ENCODE measurements at places on chromosomes 7 and 10.
A peak's percentile ranks its signal among the peaks of the same experiment; 100 is the strongest.

- DNase-seq = no peak
Observed at GRCh38 chr10:49149881-49150280, 16.1 kb upstream of the FAM170B start.

DNA sequence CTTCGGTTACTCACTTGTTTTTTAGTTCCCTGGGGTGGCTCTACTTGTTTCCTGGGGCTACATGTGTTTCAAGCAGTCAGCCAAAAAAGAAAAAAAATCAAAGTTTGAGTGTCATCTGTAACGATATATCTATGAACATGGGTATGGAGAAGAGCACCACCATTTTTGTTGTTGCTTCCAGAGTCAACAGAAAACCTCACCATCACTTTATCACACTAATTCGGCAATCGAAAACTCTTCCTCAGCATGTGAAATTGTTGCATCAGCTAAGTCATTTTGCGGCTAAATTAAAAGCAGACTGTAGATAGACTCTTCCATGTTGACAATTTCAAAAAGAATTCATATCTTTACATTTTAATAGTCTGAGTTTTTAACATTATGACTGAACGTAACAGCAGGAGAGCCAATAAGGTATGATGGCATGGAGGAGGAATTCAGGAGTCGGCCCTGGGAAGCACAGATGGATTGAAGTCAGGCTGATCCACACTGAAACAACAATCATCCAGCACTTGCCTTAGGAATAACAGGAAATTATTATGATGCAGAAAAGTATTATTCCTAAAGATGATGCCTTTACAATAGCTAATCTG is 455.7 kb upstream of the KLF6 start:
- no peak for DNase-seq

DNA sequence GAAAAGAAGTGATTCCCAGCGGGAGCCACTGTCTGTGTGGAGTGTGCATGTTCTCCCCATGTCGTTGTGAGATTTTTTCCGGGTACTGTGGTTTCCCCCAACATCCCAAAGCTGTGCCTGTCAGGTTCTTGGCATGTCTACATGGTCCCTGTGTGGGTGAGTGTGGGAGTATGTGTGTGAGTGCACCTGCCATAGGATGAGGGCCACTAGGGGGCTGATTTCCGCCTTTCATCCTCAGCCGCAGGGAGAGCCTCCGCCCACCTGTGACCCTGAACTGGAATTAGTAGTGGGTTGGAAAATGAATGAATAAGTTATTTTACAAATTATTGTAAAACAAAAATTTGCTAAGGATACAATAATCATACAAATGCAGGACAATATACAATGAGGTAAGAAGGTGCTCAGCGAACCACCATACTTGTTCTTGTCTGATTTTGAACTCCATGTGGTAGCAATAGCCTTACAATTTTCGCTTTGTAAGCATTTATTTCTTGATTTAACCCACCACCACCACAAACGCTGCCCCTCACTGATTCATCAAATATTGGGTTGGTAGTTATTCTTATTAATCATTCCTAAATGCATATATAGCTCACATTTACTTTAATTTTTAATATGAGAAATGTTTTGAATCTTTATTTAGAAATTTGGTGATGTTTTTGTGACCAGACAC is 641.2 kb upstream of the VSTM2A start:
- no peak for DNase-seq

DNA sequence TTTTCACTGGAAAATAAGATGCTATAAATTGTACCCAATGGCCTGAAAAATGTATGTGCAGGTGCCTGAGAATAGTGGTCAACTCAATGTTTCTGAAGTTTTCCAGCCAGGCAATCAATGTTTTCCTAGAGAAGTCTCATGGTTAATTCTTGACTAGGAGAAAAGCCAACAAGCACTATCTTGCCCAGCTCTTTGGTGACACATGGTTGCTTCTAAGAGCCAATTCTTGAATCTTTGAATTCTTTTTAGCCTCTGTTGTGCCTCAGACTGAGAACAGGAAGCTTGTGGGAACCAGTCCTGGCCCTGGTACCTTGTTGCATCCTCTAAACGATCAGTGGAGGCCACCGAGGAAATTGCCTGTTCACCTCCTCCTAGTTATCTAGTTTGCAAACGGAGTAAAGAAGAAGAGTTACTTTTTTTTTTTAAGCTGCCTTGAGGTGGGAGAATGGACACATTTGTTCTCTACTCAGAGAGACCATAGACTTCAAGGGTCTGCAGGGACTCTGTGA is 144.0 kb upstream of the MKLN1 start:
- DNase-seq = peak; percentile 24

GRCh38 chr7:8435590-8436545 is 2.5 kb downstream of the NXPH1 start:
- DNase-seq = no peak

DNA sequence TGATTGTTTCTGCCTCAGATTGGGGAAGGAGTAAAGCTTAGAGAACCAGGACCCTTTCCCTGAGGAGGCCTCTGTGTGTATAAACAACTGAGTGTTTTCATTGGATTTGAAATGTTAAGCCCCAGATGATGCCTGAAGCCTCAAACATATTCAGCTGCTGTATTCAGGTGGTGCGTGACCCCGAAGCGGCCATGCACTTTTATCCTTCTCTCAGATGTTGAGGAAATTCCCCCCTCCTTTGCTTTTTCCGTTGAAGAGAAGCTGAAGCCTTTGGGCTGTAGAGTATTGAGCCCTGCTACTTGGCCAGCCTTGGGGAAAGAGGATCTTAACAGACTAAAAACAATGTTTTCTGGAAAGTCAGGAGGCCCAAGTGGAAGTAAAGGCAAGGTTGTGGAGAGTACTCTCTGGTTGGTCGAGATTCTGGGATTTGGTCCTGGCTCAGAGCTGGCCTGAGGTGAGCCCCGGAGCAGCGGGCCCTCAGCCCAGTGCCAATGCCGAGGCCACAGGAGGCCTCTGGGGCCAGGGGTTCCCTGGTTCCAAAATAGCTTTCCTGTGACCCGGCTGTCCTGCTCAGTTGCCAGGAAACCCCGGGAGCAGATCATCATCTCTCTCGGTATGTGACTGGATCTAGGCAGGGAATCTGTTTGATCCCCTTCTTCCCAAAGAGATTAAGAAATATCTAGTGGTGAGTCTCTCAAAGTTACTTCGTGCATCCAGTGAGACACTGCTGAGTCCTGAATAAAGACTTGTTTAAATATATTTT is 22.5 kb downstream of the FKBP6 start:
- DNase-seq = no peak

- no peak for DNase-seq
Observed at GRCh38 chr10:102628451-102628911, 15.8 kb upstream of the TRIM8 start.

DNA sequence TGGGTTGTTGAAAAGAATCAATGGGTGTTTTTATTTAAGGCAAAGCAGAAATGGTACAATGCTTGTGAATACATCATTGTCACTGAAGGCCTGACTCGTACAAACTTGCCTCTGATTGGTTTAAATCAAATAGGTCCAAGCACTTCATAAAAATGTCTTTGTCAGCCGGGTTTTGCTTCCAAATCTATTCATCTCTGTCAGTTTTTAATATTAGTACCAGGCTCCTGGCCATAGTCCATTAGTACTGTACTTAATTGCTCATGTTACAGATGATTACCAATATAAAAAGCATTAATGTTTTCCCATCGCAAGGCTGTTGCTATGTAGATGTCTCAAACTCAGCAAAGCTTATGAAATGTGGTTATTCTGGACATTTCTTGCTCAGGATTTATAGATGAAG is 171.9 kb downstream of the ARID5B start:
- no peak for DNase-seq

- no peak for DNase-seq
Observed at GRCh38 chr7:139874302-139874629, 45.2 kb downstream of the TBXAS1 start.

- DNase-seq = no peak
Observed at GRCh38 chr10:12271210-12271540, 75.2 kb downstream of the CDC123 start.

DNA sequence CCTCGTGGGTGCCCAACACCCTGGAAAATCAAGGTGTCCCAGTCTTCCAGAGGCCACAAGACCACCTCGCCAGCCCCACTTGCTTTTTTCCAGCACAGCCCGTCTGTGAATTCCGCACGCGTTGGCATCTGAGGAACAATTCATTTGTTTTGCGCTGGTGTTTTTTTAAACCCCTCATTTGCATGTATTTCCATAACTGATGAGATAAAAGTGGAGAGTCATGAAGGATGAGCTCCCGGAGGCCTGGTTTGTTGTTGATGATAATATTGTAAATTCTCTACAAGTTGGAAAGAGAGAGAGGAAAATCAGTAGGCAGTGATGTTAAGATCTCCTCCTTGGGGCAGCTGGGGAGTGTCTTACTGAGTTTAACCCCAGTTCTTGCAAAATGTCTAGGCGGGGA is 34.6 kb downstream of the SLC29A3 start:
- DNase-seq = no peak

GRCh38 chr10:118542205-118542604 is 53.2 kb downstream of the PRLHR start:
- DNase-seq = no peak

- DNase-seq = no peak
Observed at GRCh38 chr7:22361795-22362194, 4.8 kb upstream of the RAPGEF5 start.

DNA sequence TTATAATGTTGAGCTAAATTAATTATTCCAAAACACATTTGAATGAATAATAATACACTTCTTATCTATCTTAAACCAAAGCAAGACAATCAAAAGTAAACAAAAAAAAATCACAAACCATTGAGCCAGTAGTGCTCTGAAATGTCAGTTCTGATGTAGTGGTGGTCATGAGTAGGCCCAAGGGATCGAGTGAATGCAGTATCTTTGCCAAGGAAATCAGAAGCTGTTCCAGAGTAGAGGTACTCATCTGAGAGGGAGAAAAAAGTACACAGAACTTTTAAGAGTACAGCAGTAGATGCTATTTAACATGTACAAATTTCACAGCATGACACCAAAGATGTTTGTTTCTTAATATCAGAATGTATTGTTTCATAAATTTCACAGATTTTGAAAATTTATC is 121.5 kb downstream of the SEMA3D start:
- no peak for DNase-seq

GRCh38 chr7:47505312-47506007 is 76.5 kb downstream of the TNS3 start:
- DNase-seq = no peak

DNA sequence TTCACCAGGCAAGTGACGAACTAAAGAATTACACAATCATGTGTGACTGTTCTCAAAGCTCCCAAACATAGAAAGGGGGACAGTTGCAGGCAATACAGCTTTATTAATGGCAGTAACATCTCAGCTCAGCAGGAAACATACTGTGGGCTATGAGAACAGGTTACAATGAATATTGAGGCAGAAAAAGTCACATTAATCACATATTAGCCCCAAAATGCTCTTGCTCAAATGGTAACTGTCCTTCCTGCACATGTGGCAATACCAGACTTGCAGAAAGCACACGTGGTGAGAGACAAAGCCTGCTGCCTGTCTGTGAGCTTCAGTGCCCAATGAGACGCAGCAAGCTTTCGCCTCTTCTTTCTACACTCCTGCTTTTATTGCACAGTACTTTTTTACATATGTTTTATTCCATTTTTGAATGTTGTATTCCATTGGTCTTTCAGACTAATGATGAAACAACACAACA is 104.9 kb upstream of the ACBD5 start:
- DNase-seq = no peak

DNA sequence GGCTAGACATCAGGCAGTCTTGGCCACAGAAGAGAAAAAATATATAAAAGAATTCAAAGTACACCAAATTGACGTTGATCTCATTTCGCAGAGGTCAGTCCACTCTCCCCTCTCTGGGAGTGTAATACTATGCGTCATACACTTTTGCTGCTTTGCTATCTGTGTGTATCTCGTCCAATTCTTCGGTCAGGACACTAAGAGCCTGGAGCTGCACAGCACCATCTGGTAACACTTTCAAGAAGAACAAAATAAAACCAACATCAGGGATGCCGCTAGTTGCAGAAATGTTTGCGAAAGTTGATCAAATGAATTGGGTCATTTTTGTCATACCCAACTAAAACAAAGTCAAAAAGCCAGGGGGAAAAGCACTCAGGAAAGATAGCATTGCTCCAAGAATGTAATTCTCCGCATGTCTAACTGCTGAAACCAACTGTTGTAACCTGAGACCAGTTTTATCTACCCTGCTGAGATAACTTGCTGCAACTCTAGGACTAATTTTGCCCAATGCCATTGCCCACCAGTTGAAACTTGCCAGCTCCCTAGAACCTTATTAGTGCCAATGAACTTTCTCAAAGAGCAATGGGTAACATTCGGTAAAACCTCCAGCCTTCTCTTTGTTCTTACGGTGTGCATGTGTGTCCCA is 23.0 kb downstream of the TMEM176A start:
- no peak for DNase-seq

GRCh38 chr10:8049045-8049864 is 5.2 kb upstream of the GATA3 start:
- DNase-seq = no peak

DNA sequence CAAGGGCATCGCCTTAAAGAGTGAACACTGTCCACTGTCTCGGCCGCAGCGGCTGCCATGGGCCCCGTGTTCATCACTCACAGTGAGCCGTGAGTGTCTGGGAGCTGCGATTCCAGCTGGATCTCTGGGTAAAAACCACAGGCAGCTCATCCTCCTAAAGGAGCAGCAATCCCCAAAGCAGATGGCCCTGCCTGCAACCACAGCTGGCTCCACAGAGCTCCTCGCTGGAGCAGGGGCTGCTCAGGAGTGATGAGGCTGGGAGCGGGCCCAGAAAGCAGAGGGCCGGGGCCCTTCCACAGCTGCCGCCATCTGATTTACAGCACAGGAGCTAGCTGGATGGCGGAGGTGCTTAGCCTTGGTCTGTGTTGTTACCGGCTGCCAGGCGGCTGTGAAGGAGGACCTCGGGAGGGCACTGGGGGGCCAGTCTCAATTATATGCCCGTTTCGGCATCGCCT is 6.6 kb upstream of the TMEM184A start:
- no peak for DNase-seq

- no peak for DNase-seq
Observed at GRCh38 chr10:89001024-89001728, 10.6 kb downstream of the FAS start.

DNA sequence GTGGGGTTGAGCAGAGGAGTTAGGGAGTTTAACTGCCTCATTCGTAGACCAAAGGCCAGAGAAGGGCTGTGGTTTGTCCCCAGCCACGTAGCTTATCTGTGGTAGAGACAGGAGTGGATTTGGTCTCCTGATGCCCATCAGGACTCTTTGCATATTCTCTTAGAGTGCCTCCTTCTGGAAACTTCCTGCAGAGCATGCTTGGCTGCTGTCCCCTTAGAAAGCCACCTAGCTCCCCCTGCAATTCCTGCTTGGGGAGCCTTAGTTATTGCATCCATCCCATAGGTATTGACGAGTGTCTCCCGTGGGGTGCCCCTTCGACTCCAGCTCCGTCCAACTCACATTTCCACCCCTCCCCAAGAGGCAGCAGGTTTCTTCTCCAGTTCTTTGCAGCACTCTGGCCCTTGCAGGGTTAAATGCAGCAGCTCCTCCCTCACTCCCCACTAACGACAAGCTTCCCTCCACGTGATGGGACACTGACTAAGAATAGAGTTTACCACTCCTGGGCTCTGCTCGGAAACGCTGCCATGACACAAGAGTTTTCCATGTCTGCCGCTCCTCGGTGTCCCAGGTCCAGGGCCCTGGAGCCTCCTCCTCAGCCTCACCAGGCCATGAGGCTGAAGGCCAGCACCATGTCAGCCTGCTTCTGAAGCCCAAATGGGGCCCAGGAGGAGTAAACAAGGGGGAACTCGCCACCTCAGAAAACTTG is 147.8 kb upstream of the UNC5B start:
- no peak for DNase-seq

- no peak for DNase-seq
Observed at GRCh38 chr7:157709531-157710251, 372.9 kb downstream of the DNAJB6 start.

- DNase-seq = no peak
Observed at GRCh38 chr10:126133906-126134656, 237.7 kb downstream of the FANK1 start.

- no peak for DNase-seq
Observed at GRCh38 chr10:46525824-46526681, 30.4 kb downstream of the GPRIN2 start.

Measured in central memory CD4-positive, alpha-beta T cell (primary cell).